Inflammatory macrophage treated with lipopolysaccharide for 4 hours (primary cell): ENCODE measurements at places on chromosomes 2 and 18.

DNA sequence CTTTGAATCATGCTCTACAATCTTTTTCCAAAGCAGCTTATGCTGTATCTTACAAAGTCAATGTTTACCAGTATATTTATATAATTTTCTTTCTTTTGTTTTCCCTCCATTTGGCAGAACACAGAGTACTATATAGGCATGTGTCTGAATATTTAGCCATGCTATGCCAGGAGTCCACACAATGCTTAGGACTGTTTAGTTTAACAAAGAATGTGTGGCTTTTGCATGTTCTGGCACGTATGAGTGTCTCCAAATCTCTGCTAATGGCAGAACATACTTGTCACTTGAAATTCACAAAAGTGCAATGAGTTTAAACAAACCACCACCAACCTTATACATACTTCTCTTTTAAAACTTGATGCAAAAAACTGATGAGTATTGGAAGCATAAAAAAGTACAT is 268.0 kb downstream of the NR4A2 start:
- no peak for DNase-seq

DNA sequence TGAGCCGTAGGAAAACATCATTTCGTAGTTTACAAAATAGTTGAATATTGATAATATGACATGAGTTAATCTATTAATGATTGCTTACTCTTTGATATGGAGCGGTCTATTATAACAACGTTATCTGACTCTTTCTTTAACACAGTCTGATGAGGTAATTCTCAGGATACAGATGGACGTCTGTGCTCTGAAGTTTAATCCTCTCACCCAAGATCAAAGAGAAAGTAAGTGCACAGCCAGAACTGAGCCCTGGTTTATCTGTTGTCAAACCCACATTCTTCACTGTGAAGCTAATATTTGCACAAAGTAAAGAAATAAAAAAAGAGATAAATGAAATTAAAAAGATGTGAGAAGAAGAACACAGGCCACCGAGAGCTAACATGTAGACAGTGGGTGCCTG is 190.9 kb upstream of the COPS8 start:
- no peak for DNase-seq

DNA sequence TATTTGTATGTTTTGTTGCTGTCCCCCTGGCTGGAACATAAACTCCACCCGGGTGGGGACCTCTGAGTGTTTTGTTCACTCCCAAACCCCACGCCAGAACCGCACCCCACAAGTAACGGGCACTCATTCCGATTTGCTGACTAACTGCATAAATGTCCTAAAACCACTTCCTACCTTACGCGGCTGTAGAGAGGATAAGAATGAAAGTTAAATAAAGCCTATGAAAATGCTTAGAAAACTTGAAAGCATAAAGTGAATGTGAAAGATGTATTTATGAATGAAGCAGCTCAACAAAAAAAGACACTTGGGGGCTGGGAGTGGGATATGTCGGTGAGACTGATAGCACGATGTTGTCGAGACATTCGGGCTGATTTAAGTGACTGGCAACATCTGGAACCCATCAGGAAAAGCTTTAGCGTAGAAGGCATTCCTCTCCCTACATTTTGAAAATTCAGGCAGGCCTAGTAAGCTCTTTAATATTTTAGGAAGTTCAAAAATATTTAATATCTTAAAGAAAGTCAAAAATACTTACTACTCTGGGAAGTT is 206.7 kb downstream of the SH3RF3 start:
- DNase-seq: peak; percentile 21

- DNase-seq: no peak
Observed at GRCh38 chr18:64332835-64333234, 183.9 kb upstream of the LINC00305 start.

- peak; percentile 86 for DNase-seq
Observed at GRCh38 chr2:20576598-20577115, 74.2 kb downstream of the HS1BP3 start.

GRCh38 chr2:45344071-45344470 is 267.0 kb downstream of the SRBD1 start:
- no peak for DNase-seq

DNA sequence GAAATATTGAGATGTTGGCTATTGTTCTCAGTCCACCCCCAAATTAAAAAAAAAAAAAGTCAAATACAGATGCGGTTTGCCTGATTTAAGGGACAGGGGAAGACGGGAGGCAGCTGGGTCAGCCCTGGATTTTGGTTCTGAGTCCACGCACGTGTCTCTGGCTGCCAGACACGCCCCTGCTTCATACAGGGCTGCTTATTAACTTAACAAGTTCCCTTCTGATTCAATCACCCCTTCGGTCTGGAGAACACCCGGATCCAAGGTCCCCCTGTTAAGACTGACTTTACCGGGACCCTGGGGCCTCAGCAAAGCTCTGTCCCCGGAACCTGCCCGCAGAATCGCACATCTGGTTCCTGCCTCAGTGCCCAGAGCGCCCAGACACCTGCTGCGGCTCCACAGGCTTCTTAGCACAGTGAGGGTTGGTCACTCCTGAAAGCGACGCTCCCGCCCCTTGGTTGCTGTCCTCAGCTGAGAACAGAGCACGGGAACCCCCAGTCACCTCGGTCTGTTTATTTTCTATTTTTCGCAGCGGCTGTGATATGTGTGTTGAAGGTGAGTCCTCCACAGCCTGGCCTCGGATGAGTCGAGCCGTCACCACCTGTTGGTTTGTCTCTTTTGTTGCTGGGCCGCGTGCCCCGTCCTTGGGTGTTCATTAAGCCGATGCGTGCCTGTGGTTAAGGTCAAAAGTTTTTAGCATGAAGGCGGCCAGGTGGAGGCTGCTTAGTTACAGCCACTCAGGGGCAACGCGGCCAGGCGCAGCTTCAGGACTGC is 57.2 kb downstream of the RTP5 start:
- DNase-seq: no peak

DNA sequence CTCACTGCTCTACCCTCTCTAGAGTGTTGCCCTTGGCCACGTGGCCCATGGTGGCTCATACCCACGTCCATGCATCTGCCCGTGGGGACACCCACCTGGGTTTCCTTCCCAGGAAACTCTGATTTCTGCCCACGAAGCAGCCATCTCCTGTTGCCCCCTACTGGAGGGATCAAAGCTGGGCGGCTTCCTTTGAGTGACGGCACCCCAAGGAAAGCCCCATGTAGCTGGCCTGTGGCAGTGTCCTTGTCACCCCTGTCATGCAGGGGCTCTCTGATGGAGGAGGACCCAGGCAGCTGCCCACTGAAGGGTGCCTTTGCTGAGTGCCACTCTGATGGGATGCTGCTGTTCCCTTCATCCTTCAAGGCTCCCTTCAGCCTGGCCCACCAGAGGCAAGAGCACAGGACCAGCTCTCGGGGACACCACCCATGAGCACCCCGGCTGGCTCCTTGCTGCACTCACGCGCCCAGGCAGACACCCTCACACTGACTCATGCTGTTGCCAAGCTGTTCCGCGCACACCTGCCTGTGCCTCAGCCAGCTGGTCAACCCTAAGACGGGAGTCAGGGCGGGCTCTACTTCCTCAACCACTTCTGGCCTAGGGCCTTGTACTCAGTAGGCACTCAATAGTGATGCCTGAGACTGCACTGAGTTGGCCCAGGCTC is 101.1 kb downstream of the CTIF start:
- no peak for DNase-seq

GRCh38 chr2:217356781-217357180 is 496.9 kb upstream of the TNP1 start:
- DNase-seq: no peak

- DNase-seq: no peak
Observed at GRCh38 chr2:74551530-74551929, 2.2 kb downstream of the LOXL3 start.

GRCh38 chr2:207319316-207319715 is 153.6 kb upstream of the KLF7 start:
- peak; percentile 81 for DNase-seq

- DNase-seq: no peak
Observed at GRCh38 chr18:56003009-56003719, 415.2 kb upstream of the TCF4 start.

DNA sequence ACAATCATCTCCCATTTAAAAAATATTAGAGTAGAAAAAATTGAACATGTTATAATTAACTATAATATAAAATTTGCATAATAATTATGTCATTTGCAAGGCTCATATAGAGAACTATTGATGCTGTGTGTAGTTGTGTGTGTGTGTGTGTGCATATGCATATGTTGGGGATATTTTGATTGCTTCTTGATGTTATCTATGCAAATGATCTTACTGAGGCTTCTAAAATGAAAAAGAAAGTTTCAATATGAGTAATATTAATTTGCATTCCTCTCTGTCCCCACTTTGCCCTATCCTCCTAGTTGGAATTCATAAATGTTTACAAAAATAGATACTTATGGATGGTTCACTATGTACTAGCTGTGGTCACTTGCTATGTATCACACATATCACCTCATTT is 523.3 kb downstream of the TRIB2 start:
- no peak for DNase-seq

GRCh38 chr18:23534276-23534675 is 31.0 kb downstream of the RMC1 start:
- no peak for DNase-seq
